ENCODE measurements at places on chromosomes 6 and 20.

DNA sequence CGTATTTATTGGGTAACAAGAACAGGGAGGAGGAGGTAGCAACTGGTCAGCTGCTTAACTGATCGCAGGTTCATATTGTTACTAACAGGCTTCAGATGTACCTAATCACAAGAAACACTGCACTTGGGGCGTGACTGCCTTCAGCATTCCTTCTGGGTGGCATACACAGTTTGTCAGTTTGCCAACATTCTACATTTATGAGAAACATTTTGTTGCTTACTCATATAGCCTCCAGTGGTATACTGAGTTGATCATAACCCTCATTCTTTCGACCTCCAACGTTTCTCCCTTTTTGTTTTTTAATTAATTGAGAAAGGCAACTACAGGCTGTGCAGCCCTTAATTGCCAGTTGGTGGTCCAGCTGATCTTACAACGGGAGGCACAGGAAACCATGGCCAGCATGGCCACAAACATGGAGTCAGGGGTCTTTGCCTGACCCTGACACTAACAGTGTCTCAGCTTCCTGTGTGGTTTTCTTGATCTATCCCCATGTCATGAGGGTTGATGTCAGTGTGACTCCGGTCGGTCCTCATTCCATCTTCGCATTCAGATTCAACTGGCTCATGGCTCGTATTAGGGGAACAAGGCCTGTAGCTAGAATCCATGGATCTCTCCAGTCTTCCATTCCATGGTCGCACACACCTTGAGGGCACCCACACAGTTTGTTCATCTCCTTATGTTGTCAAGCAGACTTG, 9.4 kb downstream of the EPB41L2 start:
- no peak for DNase-seq

DNA sequence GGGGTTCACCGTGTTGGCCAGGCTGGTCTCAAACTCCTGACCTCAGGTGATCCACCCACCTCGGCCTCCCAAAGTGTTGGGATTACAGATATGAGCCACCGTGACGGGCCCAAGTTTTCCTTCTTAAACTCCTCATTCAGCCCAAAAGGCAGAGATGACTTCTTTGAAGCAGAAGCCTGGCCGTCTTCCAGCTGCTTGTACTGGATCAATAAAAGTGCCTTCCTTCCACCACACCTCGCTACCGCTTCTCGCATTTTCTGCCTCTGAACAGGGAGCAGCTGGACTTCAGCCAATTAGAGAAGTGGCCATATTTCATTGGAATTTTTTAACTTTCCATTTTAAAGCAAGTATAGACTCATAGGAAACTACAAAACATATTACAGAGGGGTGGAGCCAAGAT, 241.1 kb downstream of the PREX1 start:
- DNase-seq: no peak

DNA sequence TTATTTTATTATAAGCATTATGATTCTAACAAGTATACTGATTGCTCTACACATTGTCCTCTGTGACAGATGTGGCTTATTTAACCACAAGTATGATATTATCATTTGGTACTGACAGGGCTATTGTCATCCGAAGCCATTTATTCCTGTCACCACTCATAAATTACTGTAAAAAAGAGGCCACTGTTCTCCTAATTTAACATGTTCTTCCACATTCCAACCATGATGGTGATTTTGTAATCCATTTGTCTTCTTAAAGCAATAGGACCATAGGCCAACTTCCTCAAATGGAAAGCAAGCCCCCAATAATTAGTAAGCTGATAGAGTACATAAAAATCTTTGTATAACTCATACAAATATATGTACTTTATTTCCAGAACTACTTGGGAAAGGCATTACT, 50.6 kb downstream of the FUT9 start:
- DNase-seq: no peak

DNA sequence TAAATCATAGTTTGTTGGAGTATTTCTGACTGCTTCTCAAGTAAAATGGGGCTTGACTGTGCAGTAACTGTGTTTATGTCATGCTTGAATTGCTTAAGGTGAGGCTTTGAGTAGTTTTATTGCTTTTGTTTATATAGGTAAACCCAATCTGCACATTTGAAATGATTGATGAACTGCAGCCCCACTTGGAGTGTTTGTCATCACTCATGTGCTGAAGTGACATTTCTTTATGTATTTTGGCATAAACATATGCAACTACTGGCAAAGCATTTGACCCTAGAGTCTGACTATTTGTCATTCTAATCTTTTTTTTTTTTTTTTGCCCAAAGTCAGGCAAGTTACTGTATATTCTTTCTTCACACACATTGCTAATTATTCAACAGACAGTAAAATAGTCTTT, 491.4 kb upstream of the POU3F2 start:
- no peak for DNase-seq

DNA sequence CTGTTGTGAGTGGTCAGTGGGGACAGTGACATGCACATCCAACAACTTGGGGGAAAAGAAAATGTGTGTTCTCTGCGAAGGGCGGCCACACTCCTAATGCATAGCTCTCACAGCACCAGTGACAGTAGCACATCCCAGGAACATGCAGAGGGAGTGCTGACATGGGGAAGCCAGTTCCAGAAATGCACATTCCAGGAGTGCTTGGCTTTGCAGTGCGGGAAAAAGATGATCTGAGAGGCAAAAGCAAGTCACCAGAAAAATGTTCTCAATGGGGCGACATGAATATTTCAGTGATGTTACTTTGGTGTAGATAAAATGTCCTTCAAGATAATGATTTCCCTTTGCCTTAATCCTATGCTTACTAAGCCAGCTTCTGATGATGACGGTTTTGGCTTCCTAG, 42.9 kb upstream of the PDE10A start:
- DNase-seq: no peak
